ENCODE measurements at places on chromosomes 12 and 14. TPM values are rescaled to one million over a fixed set of nuclear protein-coding genes. Genes with fewer than 3 reads are reported as not detected.

Gene PARP11
- 1.5 TPM for total RNA-seq

Gene PLBD1
- not detected for total RNA-seq

Gene TUBA1A
- total RNA-seq: 884 TPM

Gene DPPA3
- not detected for total RNA-seq

Gene AMIGO2
- total RNA-seq: 229 TPM

Gene IL26
- total RNA-seq: not detected

Gene TAS2R8
- not detected for total RNA-seq

Gene LHX5
- total RNA-seq: not detected

Gene HCFC2
- total RNA-seq: 10.1 TPM

Gene TMEM106C
- total RNA-seq: 295 TPM

Gene OTUB2
- 0.53 TPM for total RNA-seq

Gene CBLN3
- total RNA-seq: not detected

Gene COX8C
- total RNA-seq: not detected

Gene CMA1
- not detected for total RNA-seq

Gene LALBA
- not detected for total RNA-seq

Gene ETV6
- 2.6 TPM for total RNA-seq

Gene GOLGA5
- 28.1 TPM for total RNA-seq

Gene STYK1
- 0.12 TPM for total RNA-seq

Gene TMEM30B
- total RNA-seq: not detected

Gene MIP
- not detected for total RNA-seq

Gene CRACR2A
- total RNA-seq: not detected

Gene P2RX2
- total RNA-seq: not detected

Gene PPM1H
- 9.2 TPM for total RNA-seq

Gene SSTR1
- not detected for total RNA-seq

Gene CCDC92
- 10.0 TPM for total RNA-seq

Gene OASL
- 1.3 TPM for total RNA-seq

Gene PLEKHG7
- not detected for total RNA-seq
